CD4-positive, alpha-beta T cell treated with Interleukin-15 for 4 hours (primary cell): ENCODE measurements at places on chromosomes 12 and 14.

DNA sequence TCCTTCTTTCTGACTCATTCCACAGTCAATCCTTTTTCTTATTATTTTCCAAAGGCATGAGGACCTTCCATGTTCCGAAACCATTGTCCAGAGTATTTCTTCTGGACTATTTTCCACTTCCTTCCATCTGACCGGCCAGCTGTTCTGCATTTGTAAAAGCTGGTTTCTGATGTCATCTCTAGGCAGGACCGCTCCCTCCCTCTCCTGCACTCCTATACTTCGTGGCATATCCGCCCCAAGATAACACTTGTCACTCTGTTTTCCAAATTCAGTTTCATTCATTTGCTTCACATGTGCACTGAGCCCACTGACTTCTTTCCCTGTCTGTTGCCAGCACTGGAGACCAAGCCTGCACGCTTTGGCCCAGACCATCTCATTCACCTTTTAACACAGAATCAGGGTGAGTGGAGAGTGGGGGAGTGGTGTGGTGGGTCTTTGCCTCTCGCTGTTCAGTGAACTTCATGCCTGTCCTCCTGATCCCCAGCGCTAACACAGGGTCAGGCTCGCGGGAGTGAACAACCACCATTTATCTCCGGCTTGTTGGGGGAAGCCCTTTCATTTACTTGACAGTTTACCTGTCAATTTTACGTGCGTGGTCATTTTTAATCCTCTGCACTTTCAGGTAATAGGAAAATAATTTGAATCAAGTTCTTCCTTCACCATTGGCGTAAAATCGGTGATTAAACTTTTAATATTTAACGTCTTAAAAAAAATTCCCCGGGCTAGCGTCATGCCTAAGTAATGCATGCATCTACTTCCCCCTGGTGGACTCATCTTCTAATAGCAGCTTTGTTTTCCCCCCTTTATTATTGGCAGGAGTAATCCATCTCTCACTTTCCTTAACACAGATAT is 52.5 kb downstream of the C12orf75 start:
- DNase-seq: peak; percentile 56

- DNase-seq: no peak
Measured at GRCh38 chr12:76041406-76041805, 9.8 kb upstream of the PHLDA1 start.

- DNase-seq: no peak
Measured at GRCh38 chr12:95690861-95691635, 99.5 kb downstream of the NTN4 start.

DNA sequence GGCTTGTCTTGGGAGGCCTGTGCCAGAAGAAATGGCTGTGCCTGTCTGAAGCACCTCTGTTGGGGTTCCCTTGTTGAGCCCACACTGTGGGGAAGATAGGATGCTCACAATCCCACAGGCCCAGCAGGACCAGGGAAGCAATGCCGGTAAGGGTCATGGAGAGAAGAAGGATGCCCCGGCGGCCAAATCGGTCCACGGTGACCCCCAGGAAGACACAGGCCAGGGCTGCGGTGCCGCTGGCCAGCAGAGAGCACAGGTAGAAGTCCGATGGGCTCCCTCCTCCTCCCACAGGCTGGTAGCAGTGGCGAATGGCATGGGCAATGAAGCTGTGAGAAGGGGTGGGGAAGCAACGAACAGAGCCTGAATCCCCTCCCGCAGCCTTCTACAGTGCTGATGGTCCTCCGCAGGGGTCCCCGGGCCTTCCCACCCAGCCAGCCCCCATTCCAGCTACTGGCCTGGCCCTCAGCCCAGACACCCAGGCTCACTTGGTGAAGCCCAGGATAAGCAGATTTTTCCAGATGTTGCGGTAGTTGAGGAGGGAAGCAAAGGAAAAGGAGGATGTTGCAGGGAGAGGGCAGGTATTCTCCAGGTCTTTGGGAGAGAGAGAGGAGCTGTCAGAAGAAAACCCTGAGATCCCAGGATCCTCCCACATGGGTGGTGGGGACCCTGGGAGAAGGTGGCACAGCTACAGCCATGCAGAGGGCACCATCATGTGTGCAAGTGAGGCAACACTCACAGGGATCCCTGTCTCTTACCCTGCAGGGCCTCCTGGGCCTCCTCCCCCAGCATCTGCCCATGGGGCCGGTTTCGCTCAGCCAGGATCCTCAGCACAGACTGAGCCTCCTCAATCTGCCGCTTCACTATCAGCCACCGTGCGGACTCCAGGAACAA is 5.0 kb downstream of the SLC22A17 start:
- DNase-seq: no peak

- no peak for DNase-seq
Measured at GRCh38 chr12:44465139-44465538, 411.0 kb downstream of the NELL2 start.
